ENCODE measurements at places on chromosomes 1 and 21.

DNA sequence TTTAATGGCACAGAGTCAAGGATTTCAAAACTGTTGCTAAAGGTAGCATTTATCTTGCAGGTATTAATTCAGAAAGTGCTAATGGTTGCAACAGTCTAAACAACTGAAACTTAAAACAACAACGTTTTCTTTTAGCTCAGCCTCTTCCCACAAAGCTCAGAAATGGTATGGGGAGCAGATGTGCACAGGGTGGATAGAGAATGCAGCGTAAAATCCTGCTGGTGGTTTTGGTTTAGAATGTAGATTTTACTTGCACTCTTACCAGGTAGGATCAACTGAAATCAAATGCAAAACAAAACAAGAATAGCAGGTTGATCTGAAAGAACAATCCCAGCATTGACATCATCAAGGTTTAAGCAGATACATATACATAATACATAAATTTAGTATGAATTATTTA lies 3.8 kb upstream of the LRRC8C start:
- no peak for DNase-seq

GRCh38 chr1:86082183-86082582 lies 74.4 kb downstream of the COL24A1 start:
- DNase-seq = no peak

DNA sequence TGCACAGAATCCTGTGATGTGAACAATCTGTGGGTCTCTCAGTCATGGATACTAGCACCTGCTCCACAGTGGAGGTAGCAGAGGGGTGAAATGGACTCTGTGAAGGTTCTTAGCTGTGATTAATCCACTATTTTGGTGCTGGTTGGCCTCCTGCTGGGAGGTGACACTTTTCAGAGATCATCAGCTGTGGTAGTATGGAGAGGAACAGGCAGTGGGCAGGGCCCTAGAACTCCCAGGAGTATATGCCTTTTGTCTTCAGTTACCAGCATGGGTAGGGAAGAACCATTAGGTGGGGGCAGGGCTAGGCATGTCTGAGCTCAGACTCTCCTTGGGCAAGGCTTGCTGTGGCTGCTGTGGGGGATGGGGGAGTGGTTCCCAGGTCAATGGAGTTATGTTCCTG lies 54.0 kb upstream of the KCNJ15 start:
- no peak for DNase-seq

GRCh38 chr1:151547119-151547899 lies 7.2 kb downstream of the TUFT1 start:
- no peak for DNase-seq

DNA sequence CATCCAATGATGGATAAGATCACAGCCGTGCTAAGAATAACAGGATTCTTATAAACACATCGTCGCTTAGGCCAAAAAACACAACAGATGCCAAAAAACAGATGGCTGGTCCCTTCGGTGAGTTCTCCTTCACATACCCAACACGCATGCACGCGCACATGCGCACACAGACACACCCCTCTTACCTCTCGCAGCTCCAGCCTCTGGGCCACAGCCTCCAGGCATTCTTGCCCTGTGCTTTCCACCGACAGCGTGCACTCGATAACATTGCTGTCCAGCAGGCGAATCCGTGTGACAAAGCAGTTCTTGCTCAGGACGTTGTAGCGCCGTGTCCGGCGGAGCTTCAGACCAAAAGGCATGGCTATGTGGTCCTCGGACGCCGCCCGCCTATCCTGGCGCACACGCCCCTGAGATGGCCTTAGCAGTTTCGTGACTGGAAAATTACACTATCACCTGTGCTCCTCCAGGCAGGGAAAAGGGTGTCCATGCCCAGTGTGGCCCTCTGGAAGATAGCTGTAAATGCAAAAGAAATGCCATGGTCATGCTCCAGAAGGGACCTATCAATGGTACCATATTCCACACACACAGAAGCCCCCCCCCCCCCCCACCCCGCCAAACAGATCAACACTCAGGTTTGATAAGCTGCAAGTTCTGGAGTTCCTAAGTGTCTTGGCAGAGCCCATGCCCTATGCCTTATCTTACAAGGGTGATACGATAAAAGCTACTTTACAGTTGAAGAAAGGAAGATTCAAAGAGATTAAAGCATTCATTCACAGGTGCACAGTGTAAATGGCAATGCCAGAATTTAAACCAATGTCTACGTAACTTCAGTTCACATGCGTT lies 86.7 kb downstream of the PTPN14 start:
- DNase-seq = no peak

- no peak for DNase-seq
Measured at GRCh38 chr1:101653482-101653946, 343.2 kb downstream of the OLFM3 start.

All from activated CD4-positive, alpha-beta T cell treated with anti-CD3 and anti-CD28 coated beads for 24 hours (primary cell).